Stimulated activated CD4-positive, alpha-beta T cell treated with anti-CD3 and anti-CD28 coated beads, Interleukin-2, amount 100 ng/mL, for 4 hours (primary cell): ENCODE measurements at places on chromosomes 1 and 21.

DNA sequence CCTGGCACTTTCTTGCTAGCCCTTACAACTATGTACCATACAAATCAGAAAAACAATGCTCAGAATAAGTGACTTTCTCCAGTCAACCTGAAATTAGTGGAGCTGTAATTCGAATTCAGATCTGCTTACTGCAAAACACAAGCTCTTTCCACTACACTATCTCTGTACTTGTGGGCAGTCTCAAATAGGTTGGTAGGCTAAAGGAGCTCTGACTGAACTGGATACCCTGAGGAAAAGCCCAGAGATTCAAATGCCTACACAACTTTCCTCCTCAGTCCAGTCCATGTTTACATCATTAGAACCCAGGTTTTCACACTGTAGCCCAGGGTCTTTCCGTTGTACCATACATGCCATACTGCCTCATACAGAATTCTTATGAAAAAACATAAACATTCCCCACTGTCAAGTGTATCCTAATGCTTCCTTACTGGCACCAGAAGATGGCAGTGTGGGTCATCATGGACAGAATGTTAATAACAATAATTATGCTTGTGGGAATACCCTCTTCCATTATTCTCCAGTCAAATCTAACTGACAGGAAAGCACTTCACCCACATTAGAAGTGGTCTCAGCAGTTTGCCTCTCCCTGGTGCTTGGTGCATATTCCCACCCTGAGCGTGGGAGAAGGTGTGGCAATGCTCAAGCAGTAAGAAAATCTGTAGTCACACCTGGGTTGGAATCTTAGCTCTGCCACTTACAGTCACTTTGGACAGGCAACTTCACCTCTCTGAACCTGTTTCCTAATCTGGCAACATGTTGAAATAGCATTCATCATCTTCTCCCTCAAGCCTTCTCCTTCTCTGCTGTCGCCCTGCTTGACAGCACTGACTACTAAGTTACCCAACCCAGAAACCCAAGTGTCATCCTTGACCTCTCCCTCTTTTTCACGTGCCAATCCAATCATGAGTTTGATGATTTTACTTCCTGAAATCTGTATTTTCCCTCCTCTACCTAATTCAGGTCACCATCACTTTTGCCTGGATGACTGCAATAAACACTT, 14.4 kb upstream of the ZFYVE9 start:
- no peak for DNase-seq

- no peak for DNase-seq
Measured at GRCh38 chr1:5611431-5611830, 380.8 kb downstream of the NPHP4 start.

DNA sequence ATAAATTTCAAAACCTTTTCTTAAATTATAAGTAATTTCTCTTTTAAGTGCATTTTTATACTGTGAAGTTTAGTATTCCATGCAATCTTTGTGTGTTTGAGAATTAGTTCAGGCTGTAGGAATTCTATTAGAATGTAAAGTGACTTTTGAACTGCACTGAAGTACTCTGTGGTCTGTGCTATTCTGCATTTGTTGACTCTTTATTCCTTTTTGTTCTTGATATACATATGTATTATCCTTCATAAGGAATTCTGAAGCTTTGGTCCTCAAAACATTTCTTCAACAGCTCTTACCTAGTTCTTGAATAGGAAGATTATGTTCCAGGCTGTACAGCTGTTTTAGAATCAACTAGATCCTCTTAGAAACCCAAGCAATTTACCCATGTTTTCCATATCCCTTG, 158.0 kb downstream of the HS2ST1 start:
- no peak for DNase-seq

DNA sequence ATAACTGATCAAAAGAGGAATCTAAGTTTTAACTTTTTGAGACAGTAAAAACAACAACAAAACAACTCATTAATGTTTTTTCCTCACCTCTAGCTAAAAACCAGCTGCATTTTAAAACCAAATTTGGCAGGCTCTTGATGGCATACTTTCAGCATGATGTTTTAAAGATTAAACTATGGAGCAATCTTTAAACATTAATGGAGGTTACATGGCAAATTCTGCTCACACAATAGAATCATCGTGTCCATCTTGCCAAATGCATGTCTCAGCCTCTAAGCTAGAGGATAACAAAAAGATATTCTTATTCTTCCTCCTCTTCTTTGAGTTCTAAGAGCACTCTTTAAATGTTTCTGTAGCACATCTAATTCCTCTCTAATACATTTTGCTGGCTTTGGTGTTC, 579.8 kb upstream of the PKN2 start:
- DNase-seq: no peak

- no peak for DNase-seq
Measured at GRCh38 chr1:58592522-58593134, 15.6 kb upstream of the TACSTD2 start.

GRCh38 chr21:38853421-38853919, 47.7 kb downstream of the ETS2 start:
- no peak for DNase-seq

GRCh38 chr1:94247138-94248094, 10.0 kb upstream of the ARHGAP29 start:
- DNase-seq: no peak

GRCh38 chr1:244371242-244372141, 80.2 kb downstream of the ADSS2 start:
- DNase-seq: no peak

DNA sequence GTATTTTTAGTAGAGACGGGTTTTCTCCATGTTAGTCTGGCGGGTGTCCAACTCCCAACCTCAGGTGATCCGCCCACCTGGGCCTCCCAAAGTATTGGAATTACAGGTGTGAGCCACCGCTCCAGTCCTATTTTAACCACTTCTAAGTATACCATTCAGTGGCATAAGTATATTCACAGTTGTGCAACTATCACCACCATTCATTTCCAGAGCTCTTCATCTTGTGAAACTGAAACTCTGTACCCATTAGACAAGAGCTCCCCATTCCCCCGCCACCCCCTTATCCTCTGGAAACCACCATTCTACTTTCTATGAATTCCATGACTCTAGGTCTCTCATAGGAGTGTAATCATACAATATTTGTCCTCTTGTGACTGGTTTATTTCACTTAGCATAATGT, 40.2 kb upstream of the CAMTA1 start:
- no peak for DNase-seq

- no peak for DNase-seq
Measured at GRCh38 chr1:150320667-150320978, 710 bp upstream of the PRPF3 start.

GRCh38 chr1:239322369-239322768, 64.0 kb upstream of the CHRM3 start:
- no peak for DNase-seq

GRCh38 chr1:164693564-164694359, 134.8 kb downstream of the PBX1 start:
- no peak for DNase-seq

GRCh38 chr1:216742625-216743024, 19.4 kb upstream of the ESRRG start:
- DNase-seq: no peak

- no peak for DNase-seq
Measured at GRCh38 chr1:27519331-27520258, 29.6 kb upstream of the WASF2 start.

DNA sequence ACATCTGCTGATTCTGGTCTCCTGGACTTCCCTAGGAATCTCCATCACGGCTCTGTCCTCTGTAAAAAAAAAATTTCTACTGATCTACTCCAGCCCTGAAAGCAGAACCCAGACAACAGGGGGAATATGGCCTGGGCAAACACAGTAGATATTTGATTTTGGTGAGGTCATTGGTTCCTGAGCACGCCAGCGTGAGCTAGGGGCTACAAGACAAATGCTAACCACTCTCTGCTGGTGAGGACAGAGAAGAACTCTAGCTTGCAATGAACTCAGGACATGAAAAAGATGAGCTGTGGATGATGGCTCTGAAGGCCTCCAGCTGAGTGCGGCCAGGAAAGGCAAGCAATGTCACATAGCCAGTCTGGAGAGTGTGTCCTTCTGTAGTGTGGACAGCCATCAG, 17.2 kb upstream of the FYB2 start:
- no peak for DNase-seq

GRCh38 chr1:201561601-201562000, 22.7 kb downstream of the NAV1 start:
- no peak for DNase-seq

DNA sequence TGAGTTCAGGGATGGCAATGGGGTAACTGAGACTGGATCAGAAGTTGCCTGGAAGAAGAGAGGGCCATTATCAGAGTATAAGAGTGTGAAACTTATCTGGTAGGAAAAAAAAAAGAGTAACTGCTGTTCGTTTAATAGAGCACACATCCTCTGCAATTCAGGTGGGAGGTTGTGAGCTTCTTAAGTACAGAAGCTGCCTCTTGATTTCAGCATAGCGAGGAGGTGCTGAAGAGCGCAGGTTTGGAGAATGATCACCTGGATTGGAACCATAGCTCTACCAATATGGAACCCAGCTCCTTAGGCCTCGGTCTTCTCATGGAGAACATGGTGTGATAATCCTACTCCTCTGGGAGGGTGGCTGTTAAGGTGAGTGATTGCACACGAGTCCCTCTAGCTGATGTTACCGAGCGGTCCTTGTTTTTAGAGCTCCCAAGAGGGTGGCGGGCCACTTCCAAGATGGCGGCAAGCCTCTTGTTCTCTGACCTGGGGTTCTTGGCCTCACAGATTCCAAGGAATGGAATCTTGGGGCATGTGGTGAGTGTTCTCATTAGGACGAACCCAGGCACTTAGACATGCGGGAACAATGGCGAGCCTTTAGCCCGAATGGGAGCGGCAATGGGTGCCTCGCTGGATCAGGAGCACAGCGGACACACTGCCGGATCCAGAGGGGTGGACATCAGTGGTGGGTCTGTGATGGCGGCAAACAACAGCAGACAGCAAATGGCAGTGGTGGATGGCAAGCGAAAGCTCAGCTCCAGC, 3.3 kb upstream of the MX1 start:
- no peak for DNase-seq

- DNase-seq: no peak
Measured at GRCh38 chr21:42632336-42632751, 21.1 kb upstream of the PDE9A start.

- no peak for DNase-seq
Measured at GRCh38 chr1:30038134-30039025, 685.0 kb downstream of the MATN1 start.

- no peak for DNase-seq
Measured at GRCh38 chr1:113616156-113616555, 143.1 kb downstream of the PHTF1 start.

GRCh38 chr1:197967066-197967465, 49.9 kb downstream of the LHX9 start:
- no peak for DNase-seq

DNA sequence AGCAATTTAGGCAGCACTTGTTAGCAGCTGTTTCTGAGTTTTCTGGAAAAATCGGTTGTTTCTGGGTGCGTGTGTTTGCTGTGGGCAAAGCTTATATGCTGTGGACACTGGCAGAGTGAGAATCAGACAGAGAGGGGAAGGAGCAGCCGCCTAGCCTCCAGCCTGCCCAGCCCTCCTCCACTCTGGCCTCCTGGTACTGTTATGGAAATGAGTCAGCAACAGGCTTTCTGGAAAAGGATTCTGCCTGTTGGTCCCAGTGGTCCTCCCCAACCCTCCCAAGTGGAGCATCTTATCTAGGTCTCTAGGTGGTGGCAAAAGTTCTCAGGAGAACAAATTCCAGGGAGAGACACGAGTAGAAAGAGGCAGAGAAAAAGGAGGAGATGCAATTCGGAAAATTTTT, 42.2 kb upstream of the GOLT1A start:
- DNase-seq: no peak

GRCh38 chr1:230032516-230033281, 34.3 kb upstream of the GALNT2 start:
- DNase-seq: no peak

DNA sequence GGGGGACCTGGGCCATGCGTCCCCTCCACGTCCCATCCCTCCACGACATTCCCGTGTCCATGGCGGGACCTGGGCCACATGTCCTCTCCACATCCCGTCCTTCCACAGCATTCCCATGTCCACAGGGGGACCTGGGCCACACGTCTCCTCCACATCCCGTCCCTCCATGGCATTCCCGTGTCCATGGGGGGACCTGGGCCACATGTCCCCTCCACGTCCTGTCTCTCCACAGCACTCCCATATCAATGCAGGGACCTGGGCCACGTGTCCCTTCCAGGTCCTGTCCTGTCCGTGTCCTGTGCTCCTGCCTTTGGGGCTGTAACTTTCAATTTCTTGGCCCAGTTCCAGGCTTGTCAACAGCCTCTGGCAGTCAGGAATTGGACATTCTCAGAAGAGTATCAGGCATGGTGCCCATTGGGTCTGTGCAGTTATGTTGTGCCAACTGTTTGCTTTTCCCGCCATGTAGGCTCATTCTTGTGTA, 47.1 kb downstream of the WNT9A start:
- no peak for DNase-seq

DNA sequence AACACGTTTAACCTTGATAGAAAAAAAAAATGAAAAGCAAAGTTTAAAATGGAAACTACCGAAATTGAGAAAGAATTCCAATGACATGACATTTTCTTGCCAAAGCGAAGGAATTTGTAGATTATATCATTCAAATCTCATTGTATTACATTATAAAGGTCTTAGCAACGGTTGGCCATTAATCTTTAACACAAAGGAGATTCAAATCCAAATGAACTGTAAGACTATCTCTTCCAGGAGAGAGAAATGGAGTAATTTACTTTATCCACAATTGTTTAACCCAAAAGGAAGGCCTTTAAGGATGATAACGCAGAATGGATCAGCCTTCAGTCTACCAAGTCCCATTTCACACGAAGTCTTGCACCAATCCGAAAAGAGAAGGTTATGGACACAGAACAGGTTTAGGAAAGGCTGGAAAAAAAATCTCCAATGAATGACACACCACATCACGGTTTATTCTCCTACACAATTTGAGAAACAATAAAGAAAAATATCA, 1.5 kb downstream of the ENAH start:
- no peak for DNase-seq

GRCh38 chr1:10694274-10694632, 102.2 kb downstream of the CASZ1 start:
- peak; percentile 51 for DNase-seq

GRCh38 chr1:182069028-182069466, 7.5 kb upstream of the ZNF648 start:
- DNase-seq: no peak

DNA sequence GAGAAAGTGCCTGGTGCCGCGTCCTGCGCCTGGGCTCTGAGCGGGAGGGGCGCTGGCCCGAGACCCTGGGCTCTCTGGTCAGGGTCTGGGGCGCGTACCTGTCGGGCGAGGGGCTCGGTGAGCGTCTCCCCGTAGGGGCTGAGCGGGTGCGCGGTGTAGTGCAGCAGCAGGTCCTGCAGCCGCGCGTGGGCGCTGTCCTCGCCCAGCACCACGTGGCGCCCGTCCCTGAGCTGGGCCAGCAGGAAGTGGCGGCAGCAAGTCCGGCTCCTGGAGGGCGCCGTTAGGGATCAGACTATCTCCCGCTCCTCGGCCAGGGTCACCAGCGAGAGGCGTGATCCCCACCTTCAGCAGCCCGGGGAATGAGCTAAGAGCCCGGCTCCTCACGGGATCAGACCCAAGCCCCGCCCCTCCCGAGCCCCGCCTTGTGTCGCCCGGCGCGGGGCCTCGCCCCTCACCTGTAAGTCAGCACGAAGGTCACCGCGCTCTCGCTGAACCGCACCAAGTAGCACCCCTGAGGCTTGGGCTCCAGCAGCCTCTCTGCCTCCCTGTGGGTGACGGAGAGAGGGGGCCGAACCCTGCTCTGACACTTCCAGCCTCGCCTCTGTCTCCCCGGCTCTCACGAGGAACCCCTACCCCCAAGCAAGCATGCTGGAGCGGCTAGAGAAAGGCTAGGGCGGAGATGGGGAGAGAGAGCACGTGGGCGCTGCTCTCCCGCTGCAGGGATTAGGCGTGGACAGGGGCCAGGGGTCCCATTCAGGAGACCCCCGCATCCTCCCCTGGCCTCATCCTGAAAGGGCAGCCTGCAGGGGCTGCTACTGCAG, 2.7 kb downstream of the SH2D2A start:
- peak; percentile 75 for DNase-seq
